NCI-H1436 treated with DMSO at 0.1 percent for 48 hours (cell line): ENCODE measurements at places on chromosomes 5 and 9.

DNA sequence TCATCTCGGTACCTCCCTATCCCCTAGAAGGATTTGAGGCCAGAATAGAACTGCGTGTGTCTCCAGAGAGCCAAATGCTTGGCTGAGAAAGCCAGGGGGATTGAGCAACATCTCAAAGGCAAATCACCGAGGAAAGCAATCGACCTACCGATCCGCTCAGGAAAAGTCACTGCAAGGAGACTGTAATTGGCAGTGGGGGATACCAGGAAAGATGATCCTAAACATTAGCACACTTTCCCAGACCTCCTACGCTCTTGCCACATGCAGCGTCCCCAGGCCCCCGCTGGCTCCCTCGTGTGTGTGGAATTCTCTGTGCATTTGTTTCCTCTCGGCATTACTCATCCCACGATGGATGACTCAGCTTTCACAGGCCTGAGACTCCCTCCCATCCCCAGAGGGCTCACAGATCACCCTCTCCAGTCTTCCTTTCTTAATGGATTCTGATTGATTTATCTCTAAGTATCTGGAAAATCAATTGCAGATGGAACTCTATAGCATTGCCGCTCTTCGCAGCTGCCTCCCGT lies 82.2 kb upstream of the ICE1 start:
- no peak for DNase-seq

DNA sequence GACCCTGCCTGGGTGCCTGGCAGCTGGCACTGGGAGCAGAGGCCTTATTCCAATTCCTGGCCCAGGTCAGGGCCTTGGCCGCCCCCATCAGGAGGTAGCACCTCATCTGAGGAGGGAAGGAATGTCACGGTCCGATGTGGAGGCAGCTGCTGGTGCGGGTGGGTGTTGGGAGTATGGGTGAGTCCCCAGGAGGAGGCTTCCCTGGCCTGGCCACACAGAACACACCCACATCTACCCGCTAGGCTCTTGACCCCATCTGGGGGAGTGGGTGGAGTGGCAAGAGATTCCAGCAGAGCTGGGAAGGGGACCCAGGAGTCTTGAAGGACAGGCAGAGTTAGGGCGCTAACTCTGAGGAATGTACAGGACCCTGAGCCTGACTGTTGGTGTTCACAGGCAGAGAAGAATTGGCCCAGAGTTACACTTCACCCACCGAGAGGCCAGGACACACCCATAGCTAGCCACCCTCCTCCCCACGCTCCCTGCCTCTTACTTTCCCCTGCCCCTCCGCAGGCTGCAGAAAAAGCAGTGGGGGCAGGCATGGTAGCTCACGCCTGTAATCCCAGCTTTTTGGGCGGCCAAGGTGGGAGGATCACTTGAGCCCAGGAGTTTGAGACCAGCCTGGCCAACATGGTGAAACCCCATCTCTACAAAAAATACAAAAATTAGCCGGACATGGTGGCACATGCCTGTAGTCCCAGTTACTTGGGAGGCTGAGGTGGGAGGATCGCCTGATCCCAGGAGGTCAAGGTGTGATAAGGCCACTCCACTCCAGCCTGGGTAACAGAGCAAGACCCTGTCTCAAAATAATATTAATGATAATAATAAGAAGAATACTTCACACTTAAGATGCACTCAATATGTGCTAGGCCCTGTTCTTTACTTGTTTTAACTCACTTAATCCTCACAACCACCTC lies 6.0 kb downstream of the OLFML2A start:
- DNase-seq = no peak

GRCh38 chr9:107612136-107612535 lies 122.6 kb upstream of the KLF4 start:
- DNase-seq = no peak

DNA sequence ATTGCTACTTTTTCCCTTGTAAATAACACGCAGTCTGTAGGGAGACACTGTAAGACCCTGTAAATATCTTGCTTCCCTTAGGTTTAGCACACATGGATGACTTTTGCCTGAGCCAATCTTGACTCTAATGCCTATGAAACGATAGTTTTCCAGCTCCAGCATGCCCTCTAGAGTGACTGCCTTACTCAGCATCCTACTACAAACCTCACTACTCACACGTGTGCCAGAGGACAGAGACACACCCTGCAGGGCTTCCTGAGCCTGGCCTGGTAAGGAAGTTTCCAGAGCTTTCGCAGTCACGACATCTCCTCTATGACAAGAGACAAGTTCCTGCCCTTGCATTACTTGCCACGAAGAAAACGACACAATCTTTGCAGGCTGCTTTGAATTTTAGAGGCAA lies 138.1 kb downstream of the ATPSCKMT start:
- DNase-seq = no peak

DNA sequence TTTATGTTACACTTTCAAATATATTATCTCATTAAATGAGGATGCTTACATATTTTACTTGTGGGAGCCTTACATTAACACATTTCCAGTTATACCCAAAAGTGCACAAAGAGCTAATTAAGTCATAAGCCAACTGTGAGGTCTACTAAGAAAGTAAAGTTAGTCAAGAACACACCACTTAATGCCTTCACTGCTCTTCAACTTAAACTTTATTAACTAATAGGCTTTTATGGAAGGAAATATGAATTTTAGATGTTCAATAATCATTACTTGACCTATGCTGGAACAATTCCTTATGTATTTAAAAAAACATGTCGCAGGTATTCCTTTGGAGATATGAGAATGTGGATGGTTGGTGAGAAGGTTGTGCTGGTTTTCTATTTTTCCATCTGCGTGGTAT lies 3.4 kb downstream of the ST8SIA4 start:
- DNase-seq = no peak

DNA sequence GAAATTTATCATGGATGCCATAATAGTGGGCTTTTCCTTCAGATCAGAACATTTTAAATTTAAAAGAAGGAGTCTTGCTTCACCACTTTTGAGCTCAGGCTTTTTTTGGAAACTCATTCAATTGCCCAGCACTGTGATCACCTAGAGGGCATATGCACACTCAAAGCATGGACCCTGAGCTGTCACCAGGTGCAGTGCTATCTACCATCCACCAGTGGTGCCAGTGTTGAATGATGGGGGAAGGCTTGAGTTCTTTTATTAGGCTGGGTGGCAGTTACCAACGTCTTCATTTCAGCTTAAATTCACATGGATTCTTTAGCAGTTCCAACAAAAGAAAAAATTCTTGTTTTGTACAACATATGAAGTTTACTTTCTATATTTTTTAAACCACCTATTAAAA lies 164.1 kb downstream of the CFAP90 start:
- no peak for DNase-seq

DNA sequence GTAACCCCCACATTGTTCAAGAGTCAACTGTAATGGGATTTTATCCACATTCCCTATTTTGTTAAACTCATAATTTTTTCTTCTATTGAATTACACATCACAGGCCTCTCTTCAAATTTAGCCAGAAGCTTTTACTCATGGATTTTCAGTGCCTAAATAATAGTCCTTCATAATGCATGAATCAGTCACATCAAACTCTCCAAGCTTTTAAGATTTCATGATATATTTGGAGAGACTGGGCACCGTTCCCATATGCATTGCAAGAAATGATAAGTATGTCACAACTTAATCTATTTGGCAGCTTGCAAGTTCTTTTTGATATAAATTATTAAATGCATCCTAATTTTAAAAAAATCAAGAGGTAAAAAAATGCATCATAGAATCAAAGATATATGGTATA lies 465.9 kb downstream of the DMAC1 start:
- no peak for DNase-seq

- DNase-seq = no peak
These were observed 46.8 kb upstream of the OTULINL start for GRCh38 chr5:14534773-14535172.
